ENCODE measurements at places on chromosomes 1 and 21.

DNA sequence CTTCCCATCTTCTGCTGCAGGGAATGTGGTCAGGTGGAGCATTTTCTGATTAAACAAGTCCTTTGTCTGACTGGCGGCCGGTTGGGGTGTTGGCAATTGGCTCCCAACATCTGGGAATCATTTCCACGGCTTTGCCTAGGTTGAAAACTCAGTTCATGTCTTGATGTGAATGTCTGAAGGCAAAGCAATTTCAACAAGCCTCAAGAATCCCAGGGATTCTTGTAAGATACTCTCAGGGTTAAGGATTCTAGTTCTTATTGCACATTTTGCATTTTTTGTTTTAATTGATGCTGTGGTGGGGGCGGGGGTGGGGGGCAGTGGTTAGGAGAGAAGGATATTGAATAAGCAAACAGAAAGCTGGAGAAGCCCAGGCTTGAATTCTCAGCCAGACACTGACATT, 273.9 kb downstream of the KIF26B start:
- DNase-seq = no peak

DNA sequence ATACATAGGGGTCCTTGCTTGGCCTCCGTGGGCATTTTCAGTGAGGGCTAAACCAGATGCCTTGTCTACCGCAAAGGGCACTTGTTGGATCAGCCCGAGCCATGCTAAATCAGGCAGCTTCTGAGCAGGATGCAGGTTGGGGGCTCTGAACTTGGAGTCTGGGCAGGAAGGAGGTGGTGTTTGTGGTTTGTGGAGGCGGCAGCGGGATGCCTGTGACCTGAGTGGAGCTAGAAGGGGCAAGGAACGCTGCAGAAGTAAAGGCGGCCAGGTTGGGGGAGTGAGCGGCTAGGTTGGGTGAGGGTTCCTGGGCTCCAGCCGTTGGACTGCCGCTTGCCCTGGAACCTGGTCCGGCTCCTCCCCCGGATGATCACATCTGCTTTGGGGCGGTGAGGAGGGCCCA, 183.9 kb downstream of the CAMTA1 start:
- DNase-seq = no peak

GRCh38 chr21:19402870-19403269, 999.3 kb upstream of the TMPRSS15 start:
- no peak for DNase-seq

DNA sequence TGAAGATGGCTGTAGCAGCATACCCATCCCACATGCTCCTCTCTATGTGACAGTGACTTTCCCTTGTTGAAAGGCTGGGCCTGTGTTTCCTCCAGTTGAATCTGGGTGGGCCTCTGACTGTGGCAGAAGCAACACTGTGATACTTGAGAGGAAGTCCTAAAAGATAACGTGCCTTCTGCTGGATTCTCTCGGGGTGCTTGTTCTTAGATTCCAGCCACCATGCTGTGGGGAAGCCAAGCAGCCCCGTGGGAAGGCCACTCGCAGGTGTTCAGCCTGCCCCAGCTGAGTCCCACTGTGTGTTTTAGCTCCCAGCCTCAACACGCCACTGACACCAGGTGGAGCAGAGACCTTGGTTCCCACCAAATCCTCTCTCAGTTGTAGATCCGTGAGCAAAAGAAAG, 31.5 kb downstream of the TRAPPC10 start:
- DNase-seq = no peak

- DNase-seq = peak; percentile 84
These were observed 9.8 kb upstream of the MDM4 start for GRCh38 chr1:204506201-204506968.

GRCh38 chr1:184329962-184330868, 56.6 kb upstream of the C1orf21 start:
- DNase-seq = no peak

- DNase-seq = no peak
These were observed 415.7 kb upstream of the ESRRG start for GRCh38 chr1:217138799-217139466.

GRCh38 chr21:42219606-42220137, 732 bp downstream of the ABCG1 start:
- no peak for DNase-seq

DNA sequence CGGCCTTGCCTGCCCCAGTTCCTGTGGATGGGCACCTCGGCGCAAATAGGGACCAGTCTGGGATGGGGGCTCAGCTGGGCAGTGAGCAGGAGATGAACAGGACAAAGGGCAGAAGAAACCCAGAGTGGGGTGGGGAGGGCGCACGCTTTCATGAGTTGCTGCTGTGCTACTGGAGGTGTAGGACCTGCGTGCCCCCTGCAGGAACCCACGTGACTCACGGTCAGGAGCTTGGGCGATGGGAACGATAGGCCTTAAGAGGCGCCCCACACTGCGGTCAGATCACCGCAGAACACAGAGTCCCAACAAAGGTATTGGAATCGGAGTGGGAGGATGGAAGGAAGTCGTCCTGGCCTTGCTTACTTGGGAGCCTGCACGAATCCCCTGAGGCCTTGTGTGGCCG, 17.2 kb downstream of the PRDM15 start:
- no peak for DNase-seq

GRCh38 chr1:13751985-13752384, 52.0 kb downstream of the PRDM2 start:
- DNase-seq = no peak

DNA sequence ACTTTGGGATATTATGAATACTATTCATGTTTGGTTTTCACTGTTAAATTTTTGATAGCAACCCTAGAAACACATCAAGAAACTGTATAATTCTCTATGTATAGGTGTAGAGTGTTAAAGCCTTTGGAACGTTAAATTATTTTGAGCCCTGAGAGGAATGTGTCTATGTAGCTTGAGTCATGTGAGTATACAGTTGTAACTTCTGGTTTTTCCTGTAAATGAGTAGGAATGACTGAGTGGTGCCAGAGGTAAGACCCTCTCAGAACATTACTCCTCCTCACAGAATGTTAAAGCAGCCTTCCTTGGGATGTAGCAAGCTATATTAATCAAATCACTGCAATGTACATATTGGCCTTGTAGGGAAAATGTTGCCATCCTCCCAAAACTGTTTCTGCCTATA, 69.0 kb downstream of the C1orf21 start:
- DNase-seq = no peak

GRCh38 chr1:66359815-66360214, 174.1 kb upstream of the SGIP1 start:
- DNase-seq = no peak

GRCh38 chr1:66480162-66480561, 53.8 kb upstream of the SGIP1 start:
- DNase-seq = no peak

DNA sequence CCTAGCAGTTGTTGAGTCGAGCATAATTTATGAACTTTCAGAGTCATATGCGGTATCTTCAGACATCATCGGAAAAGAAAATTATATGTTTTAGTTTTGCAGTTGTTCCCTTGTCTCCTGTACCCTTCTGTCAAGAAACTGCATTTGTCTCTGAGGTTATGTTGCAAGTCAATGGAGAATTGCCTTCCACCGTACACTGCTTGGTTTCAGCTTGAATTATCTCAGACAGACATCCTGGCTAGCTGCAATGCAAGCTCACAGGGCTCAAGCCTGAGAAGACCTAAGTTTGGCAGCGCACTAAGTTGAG, 156.0 kb downstream of the NFIA start:
- no peak for DNase-seq

DNA sequence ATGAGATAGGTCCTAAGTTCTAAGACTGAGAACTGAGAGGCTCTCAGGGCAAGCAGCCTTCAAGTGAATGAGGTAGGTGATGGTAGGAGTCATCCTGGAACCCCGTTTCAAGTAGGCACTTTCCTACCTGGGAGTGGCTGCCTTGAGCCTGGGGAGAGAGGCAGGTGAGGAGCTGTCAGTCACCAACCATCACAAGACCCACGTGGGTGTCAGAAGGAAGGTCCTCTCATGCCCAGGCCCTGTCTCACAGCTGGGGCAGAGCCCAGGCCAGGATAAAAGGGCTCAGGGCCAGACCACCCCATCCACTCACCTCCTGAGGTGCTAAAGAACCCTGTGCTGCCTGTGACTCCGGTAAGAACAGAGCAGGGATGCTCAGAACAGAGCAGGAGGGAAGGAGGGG, at the start of gene LCE1D:
LCE1D (plus strand) TSS at position 301 of the 400 bp plus-strand sequence. CDS start 1,074 bp downstream, outside the sequence.
- no peak for DNase-seq

DNA sequence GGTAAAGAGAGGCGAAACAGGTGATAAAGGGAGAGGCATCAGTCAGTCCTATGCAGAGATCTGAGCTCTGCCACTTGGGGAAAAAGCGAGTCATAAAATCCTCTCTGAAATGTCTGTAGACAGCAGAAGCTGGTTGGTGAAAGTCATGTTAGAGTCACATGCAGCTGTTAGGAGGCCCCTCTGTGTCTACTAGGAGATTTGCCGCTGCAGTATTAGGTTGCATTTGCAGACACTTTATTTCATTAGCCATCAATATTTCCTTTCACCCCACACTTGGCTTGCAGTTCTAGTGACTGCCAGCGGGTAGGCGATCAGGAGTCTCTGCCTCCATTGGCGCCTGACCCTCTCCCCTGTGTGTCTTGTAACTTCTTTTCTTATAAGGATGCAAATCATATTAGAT, 16.2 kb downstream of the ATP1A4 start:
- DNase-seq = no peak

- DNase-seq = no peak
These were observed 13.9 kb downstream of the PALMD start for GRCh38 chr1:99659755-99660210.

DNA sequence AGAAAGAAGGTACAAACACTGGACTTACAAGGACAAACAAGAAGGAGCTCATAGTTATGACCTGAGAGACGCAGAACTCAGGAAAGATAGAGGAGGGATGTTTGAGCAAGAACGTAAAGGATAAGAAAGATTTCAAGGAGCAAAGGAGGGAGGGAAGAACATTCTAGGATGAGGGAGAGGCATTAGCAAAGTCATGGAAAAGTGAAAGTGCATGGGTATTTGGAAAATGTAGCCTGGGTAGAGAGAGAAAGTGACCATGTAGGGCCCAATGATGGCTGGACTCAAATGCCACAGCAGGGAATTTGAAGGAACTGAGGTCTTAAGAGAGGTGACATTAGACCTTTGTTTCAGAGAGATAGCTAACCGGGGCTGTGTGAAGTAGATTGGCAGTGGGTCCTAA, 76.5 kb downstream of the SYT6 start:
- DNase-seq = no peak

- no peak for DNase-seq
These were observed 46.5 kb upstream of the CNN3 start for GRCh38 chr1:94973309-94973922.

DNA sequence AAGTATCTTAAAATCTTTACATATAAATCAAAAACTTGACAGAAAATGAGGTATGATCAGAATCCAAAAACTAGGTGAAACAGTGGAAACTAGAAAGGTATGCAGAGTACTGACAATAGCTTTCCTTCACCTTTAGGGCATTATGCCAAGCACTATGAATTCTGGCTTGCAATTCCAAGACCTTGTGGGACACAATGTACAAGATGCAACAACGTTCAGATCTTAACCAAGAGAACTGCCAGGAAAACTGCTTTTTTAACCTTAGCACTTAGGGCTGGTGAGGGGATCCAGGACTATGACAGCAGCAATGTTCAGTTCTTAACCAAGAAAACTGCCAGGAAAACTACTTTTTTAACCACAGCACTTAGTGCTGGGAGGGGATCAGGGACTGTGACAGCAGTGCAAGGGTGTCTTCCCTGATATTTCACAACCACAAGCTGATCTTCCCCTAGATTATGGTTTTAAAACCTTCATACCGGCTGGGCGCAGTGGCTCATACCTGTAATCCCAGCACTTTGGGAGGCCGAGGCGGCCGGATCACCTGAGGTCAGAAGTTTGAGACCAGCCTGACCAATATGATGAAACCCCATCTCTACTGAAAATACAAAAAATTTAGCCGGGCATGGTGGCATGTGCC, 22.3 kb downstream of the FOXJ3 start:
- DNase-seq = no peak

DNA sequence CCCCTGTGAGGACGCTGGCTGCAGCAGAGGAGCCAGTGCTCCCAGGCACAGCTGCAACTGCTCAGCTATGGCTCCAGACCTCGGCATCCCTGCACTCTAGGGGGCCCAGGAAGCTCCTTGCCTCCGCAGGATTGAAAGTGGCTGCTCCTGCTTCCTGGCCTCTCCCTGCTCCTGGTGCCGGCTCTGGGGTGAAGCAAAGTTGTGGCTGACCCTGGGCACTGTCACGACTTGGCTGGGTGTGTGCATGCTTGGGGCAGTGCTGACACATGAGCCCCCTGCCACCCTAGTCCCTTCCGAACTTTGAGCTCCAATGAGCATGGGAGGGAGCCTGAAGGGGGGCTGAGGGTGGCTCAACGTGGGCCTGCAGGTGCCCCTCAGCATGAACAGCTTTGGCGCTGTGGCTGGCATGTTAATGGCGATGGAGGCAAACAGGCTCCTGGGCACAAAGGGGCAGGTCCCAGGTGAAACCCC, 1512.2 kb downstream of the KCNT2 start:
- DNase-seq = no peak

DNA sequence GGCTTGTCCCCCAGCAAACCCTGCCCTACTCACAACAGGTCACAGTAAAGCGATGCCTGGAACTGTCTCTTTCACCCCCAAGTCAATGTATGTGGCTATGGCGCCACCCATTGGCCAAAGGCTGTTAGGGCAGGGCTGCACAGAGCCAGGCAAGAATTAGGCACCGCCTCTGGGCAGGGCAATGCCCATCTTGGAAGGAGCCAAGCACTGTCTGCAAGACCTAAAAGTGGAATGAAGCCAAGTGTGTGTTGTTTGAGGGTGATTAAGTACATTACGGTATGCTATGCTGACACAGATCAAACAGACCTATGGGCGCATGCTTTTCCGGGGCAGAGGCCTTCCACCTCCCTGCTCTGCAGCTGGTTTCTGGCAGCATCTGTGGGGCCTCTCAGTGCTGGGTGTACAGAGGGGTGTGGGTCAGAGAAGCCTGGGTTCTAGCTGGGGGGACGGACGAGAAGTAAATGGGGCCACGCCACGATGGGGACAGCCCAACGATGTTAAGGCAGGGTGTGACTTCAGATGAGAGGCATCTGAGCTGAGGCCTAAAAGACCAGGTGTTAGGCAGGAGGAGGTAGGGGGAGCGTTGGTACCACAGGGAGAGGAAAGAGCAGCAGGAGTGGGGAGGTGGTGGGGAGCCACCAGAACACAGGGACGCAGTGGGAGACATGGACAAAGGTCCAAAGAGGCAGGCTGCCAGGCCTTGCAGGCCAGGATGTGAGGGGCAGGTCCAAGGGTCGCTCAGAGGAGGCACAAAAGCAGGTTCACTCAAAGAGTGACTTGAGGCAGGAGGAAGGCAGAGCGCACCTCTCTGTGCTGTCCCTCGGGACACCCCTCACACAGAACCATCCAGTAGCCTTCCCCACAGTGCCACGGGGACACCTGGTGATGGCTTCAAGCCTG, 49.8 kb downstream of the ACOT7 start:
- DNase-seq = no peak

Data from NCI-H187 treated with DMSO at 0.1 percent for 48 hours (cell line).